ENCODE measurements at places on chromosomes 6 and 20.
A peak's percentile ranks its signal among the peaks of the same experiment; 100 is the strongest.

GRCh38 chr6:19665613-19665909 lies 171.6 kb upstream of the ID4 start:
- no peak for DNase-seq

DNA sequence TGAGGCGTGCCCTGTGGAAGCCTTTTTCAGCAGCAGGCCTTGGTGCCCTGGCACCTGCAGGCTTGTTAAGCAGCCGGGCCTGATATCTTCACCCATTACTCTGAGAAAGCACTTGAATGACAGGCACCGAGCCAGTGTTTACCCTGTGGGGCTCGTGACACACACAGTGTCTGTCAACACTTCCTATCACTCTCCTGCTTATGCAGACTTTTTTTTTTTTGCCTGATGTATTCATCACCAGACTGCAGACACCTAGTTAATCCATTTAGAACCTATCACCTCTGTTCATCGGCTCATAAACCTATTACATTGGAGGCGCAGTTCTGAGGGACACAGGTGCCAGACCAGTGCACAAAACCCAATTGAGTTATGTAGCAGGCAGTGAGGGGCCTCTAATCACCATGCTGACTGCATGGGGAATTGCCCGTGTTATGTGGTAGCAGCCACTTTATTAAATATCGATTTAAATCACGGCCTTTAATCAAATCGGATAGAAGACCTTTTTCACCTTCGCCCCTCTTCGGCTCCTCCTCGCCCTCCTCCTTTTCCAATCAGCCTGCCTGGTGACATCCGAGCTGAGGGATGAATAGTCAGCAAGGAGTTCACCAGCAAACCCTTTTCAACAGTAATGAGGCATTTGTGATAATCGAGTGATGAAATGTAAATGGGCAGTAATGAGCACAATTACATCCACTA lies 962.9 kb upstream of the SLC35B3 start:
- no peak for DNase-seq

DNA sequence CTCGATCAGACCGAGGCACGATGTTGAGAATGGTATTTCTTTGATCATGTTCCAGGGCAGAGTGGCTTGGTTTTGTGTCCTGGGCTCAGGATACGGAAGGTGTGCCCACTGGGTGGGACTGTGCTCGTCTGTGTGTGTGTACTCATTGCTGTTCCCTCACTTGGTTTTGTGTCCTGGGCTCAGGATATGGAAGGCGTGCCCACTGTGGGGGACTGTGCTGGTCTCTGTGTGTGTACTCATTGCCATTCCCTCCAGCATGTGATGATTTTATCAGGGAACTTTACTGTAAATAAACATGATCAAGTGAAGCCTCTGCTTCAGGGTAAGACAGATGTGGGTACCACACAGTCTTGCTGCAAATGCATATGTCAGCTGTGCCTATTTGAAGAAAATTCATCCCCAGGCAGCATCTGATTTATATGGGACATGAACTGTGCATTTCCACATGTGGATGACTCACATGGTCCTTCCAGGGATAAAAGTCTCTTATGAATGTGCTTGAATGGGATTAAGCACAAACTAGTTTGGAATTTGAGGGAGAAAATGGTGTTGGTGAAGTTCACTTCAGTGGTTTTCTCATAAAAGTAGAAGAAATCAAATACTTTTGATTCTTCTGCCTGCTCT lies 274.3 kb downstream of the QKI start:
- DNase-seq, result no peak

- no peak for DNase-seq
Measured at GRCh38 chr6:45327956-45328522, at the start of gene RUNX2. Gene RUNX2 (plus strand): TSS chr6:45328330. CDS start chr6:45328727, 397 bp downstream.

DNA sequence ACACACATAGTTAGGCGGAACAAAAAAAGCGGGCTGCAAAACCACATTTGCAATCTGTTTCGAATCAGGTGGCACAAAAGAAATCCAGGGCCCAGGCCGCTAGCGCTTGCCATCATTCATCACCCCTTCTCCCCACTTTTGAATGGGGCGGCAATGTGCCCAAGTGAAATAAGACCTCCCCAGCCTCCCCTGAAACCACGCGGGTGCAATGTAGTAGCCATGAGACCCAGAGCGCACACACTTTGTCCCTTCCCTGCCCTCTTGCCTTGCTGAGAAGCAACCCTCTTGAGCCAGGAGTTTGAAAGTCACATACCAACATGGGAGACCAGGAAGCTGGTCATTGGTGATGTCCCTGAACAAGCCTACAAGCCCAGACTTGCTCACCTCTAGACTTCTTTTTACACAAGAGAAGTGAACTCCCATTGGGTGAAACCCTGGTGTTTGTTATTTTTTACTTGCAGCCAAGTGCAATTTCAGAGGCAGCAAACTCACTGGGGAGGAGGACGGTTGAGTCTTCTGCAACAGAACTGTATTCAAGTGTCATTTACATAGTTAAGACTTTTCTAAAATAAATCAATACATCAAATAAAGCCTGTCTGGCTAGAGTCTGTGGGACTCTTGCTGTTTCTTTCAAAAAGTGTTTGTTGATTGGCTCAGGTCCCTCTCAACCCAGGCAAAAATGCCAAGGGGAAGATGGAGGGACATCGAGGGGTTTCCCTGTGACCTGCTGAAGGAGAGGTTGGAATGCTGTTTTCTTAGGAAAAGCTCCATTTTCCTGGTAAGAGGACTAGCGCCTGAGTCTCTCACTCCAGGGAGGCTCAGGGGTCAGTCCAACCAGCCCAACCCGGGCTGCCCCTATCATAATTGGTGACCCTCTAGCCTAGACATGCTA lies 138.1 kb upstream of the PTPN1 start:
- no peak for DNase-seq

DNA sequence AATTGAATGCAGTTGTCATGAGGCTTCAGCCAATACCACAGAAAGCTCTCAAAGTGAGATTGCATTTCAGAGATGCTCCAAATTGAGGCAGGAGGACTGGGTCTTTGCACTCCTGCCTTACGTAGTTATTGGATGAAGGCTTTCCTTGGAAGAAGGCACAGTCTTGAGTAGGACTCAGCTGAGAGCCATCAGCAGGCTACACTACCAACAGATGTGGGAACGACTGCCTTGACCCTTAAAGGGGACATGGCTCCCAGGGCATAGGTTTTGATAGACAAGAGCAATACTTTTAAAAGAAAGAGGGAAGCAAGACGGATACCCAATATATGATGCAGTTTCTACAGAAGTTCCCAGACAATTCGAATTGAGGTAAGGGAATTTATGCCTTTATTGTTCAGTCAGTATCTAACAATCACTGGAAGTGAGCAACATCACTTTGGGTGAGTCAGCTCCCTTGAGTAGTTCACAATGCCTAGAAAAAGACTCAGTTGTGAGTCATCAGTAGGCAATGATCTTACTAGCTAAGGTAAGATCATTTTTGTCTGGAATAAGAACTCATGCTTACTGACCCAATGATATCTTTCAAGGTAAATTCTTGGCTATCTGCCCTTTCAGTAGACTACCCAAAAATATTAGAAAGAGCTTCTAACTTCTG lies 390.8 kb downstream of the GJA1 start:
- no peak for DNase-seq

DNA sequence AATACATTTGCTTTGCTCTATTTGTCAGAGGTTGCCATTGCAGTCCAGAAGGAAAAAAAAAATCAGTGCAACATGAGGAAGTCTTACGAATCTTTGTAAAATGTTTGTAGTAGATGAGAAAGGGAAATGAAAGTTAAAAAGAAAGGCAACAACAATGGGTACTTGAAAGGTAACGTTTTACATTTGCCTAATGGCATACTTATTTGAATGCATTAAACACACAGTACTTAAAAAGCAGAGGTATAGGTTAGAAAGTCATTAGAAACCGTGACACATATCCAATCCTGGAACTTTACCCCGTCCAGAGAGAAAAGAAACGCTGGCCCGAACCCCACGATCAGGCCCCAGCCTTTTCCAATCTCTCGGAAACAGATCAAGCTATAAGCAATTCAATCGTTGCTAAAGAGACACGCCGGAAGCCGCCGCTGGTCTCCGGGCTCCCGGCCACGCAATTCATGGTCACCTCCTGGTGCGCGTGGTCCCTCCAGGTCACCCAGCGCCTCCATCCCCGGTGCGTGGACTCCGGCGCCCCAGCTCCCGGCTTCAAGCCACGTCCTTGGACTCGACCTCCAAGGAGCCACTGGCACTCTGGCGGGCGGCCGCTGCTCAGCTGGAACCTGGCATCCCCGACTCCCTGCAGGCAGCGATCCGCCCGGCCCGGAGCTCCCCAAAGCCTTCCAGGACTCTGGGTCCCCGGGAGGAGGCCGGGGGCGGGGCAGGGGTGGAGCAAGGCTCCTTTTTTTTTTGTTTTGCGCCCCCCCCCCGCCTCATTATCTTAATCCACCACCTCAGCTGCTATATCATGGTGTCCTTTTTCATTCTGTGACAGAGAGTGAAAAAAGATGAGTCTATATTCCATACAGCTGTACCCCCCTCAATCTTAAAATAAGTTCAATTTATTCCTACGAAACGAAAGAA lies at the start of gene SLC18B1:
Gene SLC18B1 (minus strand): TSS at position 687 of the 918 bp plus-strand sequence. CDS start 181 bp downstream, at position 506.
- DNase-seq, result peak; percentile 43

- DNase-seq, result no peak
Measured at GRCh38 chr6:36964349-36964748, 9.8 kb downstream of the PI16 start.

- no peak for DNase-seq
Measured at GRCh38 chr20:32427996-32428395, 69.9 kb downstream of the ASXL1 start.

DNA sequence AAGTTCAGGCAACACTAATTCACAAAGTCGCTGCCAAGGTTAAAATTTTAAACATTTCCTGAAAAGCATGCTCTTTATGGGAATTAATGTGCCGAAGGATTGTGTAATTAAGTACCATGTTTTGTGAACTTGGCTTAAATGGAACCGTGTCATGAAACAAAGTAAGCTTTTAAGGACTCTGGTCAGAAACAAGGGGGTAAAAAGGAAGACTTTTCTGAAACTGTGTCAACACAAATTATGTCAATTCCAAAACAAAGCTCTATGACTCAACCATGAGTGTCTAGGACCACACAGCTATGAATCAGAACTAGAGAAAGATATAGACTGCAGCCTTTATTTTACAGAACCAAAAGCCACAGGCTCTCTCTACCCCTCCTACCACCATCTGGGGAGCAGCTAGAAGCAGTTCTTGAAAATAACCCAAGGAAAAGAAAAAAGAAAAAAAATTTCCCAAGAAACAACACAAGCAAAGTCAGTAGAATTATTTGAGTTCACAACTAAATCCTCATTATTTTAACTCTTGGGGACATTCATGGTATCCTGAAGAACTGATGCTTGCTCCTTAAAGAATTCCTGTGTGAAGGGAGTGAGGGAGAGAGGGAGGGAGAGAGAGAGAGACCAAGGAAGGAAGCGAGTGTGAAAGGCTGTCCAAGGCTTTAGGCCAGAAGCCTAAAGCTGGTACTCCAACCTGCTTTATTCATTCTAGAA lies 81.9 kb downstream of the ZMYND8 start:
- no peak for DNase-seq

DNA sequence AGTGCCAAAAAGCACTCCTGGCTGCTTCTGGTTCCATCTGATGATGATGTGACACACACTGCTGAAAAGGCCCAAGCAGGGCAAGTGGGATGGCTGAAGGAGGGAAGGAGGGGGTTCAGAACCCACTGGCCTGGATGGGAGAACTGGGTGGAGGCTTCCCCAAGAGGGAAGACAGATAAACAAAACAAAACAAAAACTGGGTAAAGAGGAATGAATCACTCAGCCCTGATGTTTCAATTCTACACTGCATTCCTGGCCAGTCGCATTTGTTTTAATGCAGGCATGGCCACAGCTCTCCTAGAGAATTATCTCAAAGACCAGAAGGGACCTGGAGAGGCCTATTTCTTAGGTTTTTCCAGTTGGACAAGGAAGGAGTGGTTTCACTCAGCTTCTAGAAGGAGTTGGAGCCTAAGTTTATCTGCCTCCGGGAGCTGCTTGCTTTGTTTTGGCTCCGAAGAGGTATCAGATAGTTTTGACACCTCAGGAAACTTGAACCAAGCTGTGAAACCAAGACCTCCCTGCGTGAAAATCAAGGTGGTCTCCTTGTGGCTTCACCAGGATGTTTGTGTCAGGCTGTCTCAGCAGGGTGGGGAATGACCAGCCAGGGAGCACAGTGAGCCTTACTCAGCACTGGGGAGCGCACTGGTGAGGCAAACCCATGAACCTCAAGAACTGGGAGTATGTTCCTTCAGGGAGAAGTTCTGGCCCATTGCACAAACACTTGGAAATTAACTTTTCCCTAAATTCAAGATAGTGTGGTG lies 16.1 kb downstream of the TTPAL start:
- DNase-seq, result no peak

GRCh38 chr20:60528141-60528540 lies 569.9 kb downstream of the CDH26 start:
- no peak for DNase-seq

DNA sequence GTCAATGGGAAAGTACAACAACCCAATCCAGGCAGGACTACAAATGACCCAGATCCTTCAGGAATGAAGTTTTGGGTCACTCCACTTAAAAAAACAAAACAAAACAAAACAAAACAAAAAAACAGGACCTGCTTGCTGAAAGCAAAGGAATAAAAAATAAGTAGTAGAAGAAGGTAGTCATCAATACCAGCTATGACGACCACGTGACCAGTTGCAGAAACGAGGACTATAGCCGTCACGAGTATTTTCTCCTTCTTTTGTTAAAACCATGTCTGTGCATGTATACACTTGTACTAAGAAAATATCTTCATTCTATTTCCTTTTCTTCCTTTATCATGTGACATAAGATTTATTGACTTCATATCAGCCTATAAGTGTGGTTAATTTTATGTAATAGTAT lies 308.4 kb upstream of the DEFB112 start:
- no peak for DNase-seq
